ENCODE measurements at places on chromosomes 7 and 10. TPM values are rescaled to one million over a fixed set of nuclear protein-coding genes. Genes with fewer than 3 reads are reported as not detected.

Gene TDRD1
- total RNA-seq = 0.13 TPM

- H3K36me3 ChIP-seq = no peaks in the 10 kb centered on the region
- no peak overlapping the region for H3K27ac ChIP-seq
- peaks cover 46% of the 10 kb centered on the region for H3K4me1 ChIP-seq
- no peaks in the 10 kb centered on the region for H3K27me3 ChIP-seq
- peak; percentile 47 for DNase-seq
Measured at GRCh38 chr7:100568896-100569844, 4.5 kb downstream of the SAP25 start.

DNA sequence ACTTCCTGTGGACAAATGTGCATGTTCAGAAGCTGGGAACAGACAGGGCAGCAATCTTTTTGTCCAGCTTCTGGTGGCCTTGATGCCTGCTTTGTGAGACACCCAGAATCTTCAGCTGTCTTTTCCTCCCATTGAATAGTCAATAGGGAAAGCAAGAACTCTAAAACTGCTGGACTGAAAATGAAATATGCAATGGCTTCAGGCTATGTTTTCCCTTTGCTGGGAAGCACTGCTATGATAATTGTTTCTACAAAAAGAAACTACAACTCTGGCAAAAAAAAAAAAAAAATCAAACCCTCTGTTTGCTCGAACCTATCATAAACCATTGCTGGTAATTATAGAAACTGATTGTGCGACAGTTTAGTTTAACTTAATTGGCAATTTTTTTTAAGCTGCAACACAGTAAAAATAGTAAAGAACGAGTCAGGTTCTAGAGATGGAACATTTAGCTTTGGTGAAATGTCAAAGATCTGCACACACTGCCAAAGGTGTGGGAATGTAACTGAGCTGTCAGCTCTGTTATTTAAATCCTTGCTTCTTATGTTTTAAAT, 79.1 kb upstream of the NEUROD6 start:
- H3K27me3 ChIP-seq = no peaks in the 10 kb centered on the region
- no peak overlapping the region for H3K27ac ChIP-seq
- no peak for DNase-seq
- H3K36me3 ChIP-seq = no peaks in the 10 kb centered on the region

DNA sequence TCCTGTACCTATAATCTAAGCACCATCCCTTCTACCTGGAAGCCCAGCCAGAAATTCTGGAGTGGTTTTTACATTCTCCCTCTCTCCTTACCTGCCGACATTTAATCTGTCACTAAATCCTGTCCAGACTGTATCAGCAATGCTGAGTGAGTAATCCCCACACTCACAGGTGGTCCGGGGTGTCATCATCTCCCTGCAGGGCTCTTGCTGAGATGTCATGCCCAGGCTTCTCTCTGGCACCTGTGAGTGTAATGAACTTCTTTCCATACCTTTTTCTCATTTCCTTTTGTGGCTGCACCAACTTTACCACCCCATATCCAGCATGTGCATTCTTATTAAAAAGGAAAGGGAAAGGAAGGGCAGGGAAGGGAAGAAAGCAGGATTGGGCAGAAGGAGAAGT, 355.2 kb downstream of the CCSER2 start:
- H3K4me1 ChIP-seq = no peaks in the 10 kb centered on the region
- no peak for DNase-seq
- no peaks in the 10 kb centered on the region for H3K36me3 ChIP-seq

GRCh38 chr7:130936202-130936931, 202.4 kb upstream of the KLF14 start:
- H3K27me3 ChIP-seq = no peaks in the 10 kb centered on the region
- peaks cover 75% of the 10 kb centered on the region for H3K4me1 ChIP-seq
- H3K36me3 ChIP-seq = peaks cover 10% of the 10 kb centered on the region

DNA sequence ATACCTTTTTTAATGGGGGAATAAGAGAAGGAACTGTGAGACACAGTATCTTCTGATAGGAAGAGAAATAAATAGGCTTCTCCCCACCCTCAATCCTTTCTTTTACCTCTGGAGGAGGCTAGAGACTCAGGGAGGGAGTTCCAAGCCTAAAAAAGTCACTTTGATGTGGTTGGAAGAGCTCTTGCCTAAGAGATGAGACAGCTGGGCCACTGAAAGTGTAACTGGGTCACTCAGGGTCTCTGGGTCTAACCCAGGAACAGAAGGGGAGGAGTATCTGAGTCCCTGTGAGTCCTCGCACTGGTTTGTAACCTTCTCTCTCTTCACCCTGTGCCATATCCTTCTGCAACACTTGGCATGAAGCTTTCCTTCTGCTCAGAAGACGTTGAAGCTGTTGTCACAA, 222.9 kb upstream of the AGK start:
- no peaks in the 10 kb centered on the region for H3K36me3 ChIP-seq
- H3K27ac ChIP-seq = no peak overlapping the region
- no peak for DNase-seq
- no peak overlapping the region for H3K4me3 ChIP-seq
- no peaks in the 10 kb centered on the region for H3K27me3 ChIP-seq

GRCh38 chr10:20888620-20889330, 8.3 kb downstream of the NEBL start:
- no peaks in the 10 kb centered on the region for H3K4me1 ChIP-seq
- no peak overlapping the region for H3K4me3 ChIP-seq
- no peaks in the 10 kb centered on the region for H3K27me3 ChIP-seq

DNA sequence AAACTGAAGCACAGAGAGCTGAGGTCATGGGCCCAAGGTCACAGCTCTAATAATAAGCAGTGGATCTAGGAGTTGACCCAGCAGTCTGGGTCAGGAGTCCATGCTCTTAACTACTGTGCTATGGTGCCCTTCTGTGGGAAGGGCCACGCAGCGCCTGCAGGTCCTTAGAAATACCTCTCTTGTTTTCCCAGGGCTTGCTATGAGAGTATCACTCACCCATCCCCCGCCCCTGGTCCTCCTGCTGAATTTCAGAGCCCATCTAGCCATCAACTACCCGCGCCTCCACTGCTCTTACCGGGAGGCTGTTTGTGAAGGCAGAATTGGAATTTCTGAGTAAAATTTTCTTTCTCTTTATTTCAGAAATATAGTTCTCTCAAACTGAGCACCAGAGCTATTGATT, 27.3 kb upstream of the CRHR2 start:
- DNase-seq = no peak
- H3K36me3 ChIP-seq = no peaks in the 10 kb centered on the region
- H3K4me1 ChIP-seq = no peaks in the 10 kb centered on the region
- H3K27me3 ChIP-seq = no peaks in the 10 kb centered on the region

DNA sequence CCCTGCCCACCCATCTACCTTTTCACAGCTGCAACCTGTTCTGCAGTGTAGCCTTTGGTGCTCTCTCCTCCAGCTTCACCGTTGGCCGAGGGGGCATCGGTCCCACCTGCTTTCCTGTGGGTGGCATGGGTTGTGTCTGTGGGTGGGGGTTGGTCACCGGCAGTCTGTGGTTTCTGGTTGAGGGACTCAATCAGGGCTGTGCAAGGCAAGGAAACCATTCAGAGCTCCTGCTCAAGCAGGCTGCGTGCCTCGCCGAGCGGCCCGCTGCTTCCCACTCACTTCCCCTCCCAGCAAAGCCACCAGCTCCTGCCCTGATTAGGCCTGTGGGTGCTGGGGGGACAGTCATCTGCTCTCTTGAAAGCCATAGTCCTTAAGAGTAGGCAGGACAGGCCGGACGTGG, 9.8 kb downstream of the DNAJB12 start:
- H3K27ac ChIP-seq = no peak overlapping the region
- H3K36me3 ChIP-seq = peaks cover 21% of the 10 kb centered on the region
- peaks cover 15% of the 10 kb centered on the region for H3K4me1 ChIP-seq
- DNase-seq = no peak
- H3K4me3 ChIP-seq = no peak overlapping the region
- H3K27me3 ChIP-seq = no peaks in the 10 kb centered on the region

- no peak overlapping the region for H3K27ac ChIP-seq
- no peaks in the 10 kb centered on the region for H3K36me3 ChIP-seq
- H3K4me1 ChIP-seq = no peaks in the 10 kb centered on the region
- no peak overlapping the region for H3K4me3 ChIP-seq
- DNase-seq = no peak
Measured at GRCh38 chr10:44511601-44512000, 126.7 kb upstream of the CXCL12 start.

DNA sequence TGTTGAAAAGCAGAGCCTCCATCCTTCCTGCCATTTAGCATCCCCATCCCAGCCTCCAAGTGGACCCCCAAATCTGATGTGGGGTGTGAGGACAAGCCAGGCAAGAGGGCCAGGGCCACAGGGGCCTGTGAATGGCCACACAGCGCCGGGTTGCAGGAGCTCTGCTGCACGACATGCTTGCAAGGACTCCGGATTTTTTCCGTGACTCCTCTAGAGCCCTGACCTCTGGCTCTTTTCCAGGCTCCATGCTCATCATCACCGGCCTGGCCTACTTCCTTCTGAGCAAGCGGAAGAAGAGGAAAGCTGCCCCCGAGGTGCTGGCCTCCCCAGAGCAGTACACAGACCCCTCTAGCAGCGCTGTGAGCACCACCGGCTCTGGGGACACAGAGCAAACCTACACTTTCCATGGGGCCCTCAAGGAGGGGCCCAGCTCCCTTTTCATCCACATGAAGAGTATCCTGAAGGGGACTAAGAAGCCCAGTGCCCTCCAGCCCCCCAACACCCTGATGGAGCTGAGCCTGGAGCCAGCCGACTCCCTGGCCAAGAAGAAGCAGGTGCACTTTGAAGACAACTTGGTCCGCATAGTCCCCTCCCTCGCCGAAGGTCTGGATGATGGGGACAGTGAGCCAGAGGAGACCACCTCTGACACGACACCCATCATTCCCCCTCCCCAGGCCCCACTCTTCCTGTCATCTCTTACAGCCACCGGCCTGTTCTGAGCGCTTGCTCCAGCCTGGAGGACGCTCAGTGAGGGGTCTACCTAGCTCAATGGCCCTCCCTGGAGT, 23.5 kb downstream of the TMEM72 start:
- H3K27me3 ChIP-seq = no peaks in the 10 kb centered on the region
- peak; percentile 27 for DNase-seq
- no peak overlapping the region for H3K27ac ChIP-seq
- H3K36me3 ChIP-seq = no peaks in the 10 kb centered on the region
- H3K4me3 ChIP-seq = no peak overlapping the region

GRCh38 chr7:116340201-116340847, 130.0 kb downstream of the TES start:
- no peaks in the 10 kb centered on the region for H3K4me1 ChIP-seq
- no peak overlapping the region for H3K4me3 ChIP-seq
- DNase-seq = no peak
- no peaks in the 10 kb centered on the region for H3K27me3 ChIP-seq
- no peak overlapping the region for H3K27ac ChIP-seq
- H3K36me3 ChIP-seq = no peaks in the 10 kb centered on the region

Measured in CD8-positive, alpha-beta memory T cell (primary cell).